GOT3 (cell line): ENCODE measurements at places on chromosomes 6 and 20.

- DNase-seq: no peak
Observed at GRCh38 chr6:111920578-111920977, 47.3 kb upstream of the FYN start.

- no peak for DNase-seq
Observed at GRCh38 chr20:36880741-36881250, 4.9 kb downstream of the TLDC2 start.

DNA sequence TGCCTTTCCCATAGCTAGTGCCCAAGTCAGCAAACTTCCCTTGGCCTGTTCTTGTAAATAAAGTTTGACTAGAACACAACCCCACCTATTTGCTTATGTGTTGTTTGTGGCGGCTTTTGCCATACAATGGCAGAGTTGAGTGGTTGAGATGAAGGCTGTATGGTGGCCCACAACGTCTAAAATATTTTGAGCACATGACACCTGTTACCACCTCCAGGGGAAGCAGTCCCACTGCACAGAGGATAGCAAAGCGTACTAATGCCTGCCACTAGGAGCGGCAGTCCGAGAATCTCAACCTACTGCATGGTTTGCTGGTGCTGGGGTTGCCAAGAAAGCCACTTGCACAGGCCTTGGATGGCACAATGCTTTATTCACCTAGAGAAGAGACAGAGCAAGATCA, 58.6 kb downstream of the TGM2 start:
- DNase-seq: no peak

GRCh38 chr20:53935344-53936084, 134.9 kb downstream of the BCAS1 start:
- DNase-seq: no peak

DNA sequence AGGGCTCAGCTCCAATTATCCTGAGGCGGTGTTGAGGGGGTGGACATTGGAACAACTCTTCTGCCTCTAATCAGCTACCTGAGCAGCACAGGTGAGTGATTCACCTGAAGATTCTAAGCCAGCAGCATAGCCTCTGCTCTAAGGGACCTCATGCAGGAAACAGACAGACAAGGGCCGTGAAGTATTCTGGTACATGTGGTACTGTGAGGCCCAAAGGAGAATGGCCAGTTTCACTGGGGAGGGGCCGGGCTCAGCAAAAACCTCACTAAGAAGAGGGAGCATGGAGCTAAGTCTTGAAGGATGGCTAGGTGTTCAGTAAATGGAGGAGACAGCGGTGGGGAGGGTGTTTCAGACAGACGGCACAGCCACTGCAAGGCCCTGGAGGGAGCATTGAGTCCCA, 58.5 kb upstream of the CCDC167 start:
- DNase-seq: no peak

GRCh38 chr6:74018825-74019224, 322.8 kb downstream of the CD109 start:
- DNase-seq: no peak
